Fibroblast of lung (primary cell): ENCODE measurements at places on chromosomes 16 and 17. TPM values are rescaled to one million over a fixed set of nuclear protein-coding genes. Genes with fewer than 3 reads are reported as not detected.

Gene SP6
- under 0.01 TPM in 1 of 2 replicates, not detected in the other for total RNA-seq

Gene ZNF771
- total RNA-seq = 8.4 and 10.5 TPM in 2 replicates

Gene ALDH3A1
- under 0.01 and 0.17 TPM in 2 replicates for total RNA-seq

Gene GRB2
- total RNA-seq = 56.0 and 68.9 TPM in 2 replicates

Gene IGFALS
- not detected in 2 replicates for total RNA-seq

Gene SEPTIN12
- total RNA-seq = not detected in 2 replicates

Gene TBX2
- 98.1 and 148 TPM in 2 replicates for total RNA-seq

Gene HCRT
- total RNA-seq = not detected in 2 replicates

Gene TBC1D3E
- total RNA-seq = not detected in 2 replicates

Gene ZSCAN10
- total RNA-seq = not detected in 2 replicates
